ENCODE measurements at places on chromosomes 3 and 15.

DNA sequence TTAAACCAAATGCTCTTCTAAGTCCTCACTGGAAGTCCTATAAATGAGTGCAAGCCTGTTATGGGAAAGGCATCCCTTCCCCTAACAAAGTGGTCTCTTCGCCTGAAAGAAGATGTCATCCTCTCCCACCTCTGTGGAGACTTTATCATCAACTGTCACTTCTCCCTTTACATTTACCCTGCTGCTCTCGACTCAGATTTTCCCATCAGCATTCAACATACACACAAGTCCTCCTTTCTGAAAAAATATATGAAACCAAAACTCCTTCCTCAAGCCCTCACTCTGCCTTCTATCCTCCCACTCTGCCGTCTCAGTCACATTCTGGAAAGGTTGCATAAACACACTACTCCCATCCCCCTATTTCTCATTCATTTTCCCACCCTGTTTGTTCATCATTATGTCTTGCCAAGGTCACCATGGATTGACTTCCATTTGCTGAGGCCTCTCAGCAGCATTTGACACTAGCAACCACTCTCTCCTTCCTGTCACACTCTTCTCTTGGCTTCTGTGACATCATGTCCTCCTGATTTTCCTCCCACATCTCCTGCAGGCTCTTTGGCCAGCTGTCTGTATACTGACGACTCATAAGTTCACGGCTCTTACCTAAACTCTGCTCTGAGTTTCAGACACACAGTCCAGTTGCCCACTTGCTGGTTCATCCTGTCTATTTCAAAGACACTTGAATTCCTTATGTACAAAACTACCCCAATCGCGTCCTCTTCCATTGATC is 70.3 kb upstream of the SMAD3 start:
- peak; percentile 45 for DNase-seq

DNA sequence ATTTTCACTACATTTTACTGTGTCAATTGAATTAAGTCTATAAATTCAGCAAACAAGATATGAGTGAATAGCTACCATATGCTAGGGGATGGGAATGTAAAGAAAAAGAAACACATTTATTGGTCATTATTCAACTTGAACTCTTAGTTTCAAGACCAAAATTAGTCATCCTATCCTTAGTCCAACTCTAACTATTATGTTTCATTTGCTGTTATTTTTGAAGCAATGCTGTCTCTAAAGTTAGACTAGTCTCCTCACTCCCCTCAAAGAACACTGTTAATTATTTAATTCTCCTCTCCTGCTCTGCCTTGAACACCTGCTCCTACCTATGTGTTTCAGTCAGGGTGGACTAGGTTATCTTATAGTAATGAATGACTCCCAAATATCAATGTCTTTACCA is 920.9 kb downstream of the TUSC7 start:
- no peak for DNase-seq

DNA sequence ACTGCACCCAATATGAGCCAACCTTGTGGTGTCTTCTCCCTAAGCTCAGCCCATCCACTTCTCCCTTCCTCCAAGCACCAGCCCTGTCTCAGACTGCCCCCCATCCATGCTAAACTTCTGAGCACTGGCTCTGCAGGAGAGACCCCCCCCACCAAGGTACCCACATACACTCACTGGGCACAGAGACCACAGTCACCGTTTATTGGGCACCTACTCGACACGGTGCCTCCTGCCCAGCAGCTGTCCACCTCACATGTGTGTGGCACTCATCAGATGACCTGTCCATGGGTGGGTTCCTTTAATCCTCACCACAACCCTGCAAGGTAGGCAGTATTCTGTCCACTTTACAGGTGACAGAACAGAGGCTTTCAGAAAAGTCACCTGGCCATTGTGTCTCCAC is 22.3 kb upstream of the SFMBT1 start:
- DNase-seq = no peak

GRCh38 chr3:189839576-189839975 is 208.4 kb downstream of the TP63 start:
- no peak for DNase-seq

GRCh38 chr3:39651993-39652739 is 157.2 kb upstream of the MYRIP start:
- no peak for DNase-seq

DNA sequence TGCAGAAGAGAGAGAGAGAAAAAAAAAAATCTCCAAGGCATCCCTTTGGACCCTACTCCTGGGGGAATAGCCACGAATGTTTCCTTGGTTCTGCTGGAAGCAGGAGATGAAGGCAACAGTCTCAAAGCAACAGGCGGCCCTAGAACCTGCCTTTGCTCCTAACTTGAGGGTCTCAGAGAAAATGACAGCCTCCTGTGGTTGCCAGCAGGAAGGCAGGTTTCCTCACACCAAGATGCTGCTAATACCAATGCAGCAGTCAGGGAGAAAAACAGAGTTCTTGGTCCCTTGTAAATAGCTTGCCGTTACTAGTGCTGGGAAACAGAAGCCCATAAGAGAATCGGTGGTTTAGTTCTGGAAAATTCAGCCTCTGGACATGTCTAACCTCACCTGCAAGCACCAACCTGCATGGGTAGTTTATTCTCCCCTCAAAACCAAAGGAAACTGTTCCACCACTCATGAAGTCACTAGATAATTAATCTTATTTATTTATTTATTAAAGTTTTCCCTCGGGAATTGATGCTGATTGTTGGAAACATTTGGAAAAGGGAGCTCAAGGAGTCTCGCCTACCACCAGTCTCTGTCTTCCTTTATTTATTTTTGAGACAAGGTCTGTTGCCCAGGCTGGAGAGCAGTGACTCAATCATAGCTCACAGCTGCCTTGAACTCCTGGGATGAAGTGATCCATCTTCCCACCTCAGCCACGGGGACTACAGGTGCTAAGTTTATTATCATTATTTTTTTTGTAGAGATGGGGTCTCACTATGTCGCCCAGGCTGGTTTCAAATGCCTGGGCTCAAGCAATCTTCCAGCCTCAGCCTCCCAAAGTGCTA is 883 bp upstream of the FRMD4B start:
- no peak for DNase-seq

DNA sequence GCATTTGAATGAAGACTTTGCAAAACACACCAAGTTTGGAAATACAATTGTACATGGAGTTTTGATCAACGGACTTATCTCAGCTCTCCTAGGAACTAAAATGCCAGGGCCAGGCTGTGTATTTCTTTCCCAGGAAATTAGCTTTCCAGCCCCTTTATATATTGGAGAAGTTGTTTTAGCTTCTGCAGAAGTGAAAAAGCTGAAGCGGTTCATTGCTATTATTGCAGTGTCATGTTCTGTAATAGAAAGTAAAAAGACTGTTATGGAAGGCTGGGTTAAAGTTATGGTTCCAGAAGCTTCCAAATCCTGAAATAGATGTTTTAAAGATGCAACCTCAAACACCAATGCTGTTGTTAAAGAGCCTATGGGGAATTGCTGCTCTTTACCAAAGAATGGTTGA is 11.5 kb downstream of the HTD2 start:
- DNase-seq = no peak

DNA sequence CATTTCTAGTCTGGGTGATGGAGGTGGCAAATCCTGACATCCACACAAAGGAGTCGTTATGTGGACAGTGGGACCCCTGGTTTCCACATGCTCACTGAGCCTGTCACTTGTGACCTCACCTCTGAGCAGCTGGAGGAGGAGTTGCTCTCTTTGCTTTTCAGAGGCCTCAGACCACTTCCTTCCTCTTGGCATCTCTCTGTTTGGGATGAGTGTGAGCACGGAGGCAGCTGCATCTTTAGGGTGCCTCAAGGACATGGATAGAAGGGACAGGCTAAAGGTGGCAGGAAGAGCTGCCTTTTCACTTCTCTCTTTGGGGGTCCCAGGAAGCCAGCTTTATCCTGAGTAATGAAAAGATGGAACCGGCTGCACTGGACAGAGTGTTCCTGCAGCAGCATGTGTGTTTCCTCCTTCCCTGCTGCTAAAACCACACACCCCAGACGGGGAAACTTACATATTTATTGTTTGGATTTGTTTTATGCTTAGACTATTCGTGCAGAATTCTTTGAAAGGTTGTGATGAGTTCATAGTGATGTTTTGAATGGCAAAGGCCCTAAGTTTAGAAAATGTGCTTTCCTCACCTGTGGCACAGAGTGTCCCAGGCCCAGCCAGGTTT is 31.8 kb downstream of the GPR171 start:
- DNase-seq = no peak

DNA sequence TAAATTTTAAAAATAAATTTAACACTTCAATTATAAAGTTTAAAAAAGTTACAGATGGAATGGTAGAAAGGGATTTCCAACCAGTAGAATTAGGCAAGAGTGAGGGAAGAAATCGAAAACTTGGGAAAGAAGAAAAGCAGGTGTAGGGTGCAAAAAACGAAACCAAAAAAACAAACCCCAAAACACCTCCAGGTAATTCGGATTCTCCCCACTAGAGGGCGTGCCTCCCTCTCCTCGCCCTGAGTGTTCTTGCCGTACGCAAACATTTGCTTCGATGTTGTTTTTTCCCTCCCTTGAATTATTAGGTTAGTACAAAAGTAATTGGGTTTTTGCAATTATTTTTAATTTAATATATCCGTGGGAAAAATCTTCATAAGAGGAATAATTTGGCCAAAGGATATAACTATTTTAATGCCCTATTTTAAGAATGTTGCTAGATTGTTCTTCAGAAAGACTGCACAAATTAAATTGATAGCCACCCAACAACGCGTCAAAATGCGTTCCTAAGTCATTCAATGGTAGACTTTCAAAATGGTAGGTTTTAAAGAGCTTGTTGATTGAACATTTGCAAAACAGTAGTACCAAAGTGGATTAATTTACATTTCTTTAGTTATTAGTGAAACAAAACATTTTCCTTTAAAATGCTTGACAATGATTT is 63.7 kb downstream of the SLC30A4 start:
- DNase-seq = peak; percentile 68

- peak; percentile 84 for DNase-seq
Measured at GRCh38 chr3:186209810-186210752, 101.2 kb upstream of the ETV5 start.

DNA sequence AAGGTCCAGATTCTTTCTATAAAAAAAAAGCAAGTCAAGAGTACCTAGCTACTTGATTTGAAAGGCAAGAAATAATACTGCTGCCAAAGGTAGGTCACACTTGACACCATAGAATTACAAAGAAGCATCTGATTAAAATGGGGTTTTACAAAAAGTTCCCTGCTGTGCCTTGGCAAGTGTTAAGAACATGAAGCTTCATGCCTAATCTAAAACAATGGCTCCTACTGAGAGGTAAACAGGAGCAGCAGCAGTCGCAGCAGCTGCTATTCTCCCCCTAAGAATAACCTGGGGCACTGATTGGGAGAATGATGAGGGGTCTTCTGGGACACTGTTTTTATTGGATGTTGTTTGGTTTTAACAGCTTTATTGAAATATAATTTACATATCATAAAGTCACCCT is 14.1 kb downstream of the UBP1 start:
- DNase-seq = no peak

GRCh38 chr3:126925411-126926171 is 57.3 kb upstream of the PLXNA1 start:
- no peak for DNase-seq

- peak; percentile 43 for DNase-seq
Measured at GRCh38 chr3:58307639-58308215, 1.4 kb downstream of the HTD2 start.

GRCh38 chr3:193016437-193016901 is 98.8 kb upstream of the MB21D2 start:
- DNase-seq = no peak

DNA sequence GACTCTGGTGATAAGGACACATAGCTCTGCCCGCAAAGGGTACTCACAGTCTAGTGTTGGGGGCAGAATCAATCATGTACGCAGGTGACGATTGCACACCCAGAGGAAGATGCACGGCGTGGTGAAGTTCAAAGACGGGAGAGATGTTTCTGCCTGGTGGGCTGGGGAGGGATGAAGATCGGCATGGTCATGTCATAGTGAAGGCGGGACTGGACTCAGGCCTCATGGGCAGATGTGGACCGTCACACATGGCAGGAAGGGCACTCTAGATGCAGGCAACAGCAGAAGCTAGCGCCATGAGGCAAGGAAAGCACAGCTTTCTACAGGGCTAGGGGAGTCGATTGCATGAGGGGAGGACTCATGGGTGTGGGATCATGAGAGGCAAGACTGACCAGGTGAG is 240.6 kb downstream of the OPA1 start:
- DNase-seq = no peak
